CD4-positive, alpha-beta T cell treated with Interleukin-10 for 1 hour (primary cell): ENCODE measurements at places on chromosomes 5 and 9.
A peak's percentile ranks its signal among the peaks of the same experiment; 100 is the strongest.

DNA sequence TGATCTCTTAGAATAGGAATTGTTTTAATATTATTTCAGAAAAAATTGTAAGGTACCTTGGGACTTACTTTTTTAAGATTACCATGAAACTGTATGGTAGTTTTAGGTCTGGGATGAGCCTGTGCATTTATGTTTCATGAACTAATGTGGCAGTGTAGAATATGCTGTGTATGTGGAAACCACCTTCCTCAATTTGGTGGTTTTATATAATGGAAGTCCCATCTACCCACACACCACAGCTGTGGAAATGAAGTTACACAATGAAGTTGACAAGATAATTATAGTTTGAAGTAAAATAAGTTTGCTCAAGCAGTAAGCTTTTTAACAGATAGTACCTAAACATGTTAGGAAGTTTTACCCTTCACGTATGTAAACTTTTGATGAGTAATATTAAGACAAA lies 24.4 kb downstream of the WDR36 start:
- no peak for DNase-seq

DNA sequence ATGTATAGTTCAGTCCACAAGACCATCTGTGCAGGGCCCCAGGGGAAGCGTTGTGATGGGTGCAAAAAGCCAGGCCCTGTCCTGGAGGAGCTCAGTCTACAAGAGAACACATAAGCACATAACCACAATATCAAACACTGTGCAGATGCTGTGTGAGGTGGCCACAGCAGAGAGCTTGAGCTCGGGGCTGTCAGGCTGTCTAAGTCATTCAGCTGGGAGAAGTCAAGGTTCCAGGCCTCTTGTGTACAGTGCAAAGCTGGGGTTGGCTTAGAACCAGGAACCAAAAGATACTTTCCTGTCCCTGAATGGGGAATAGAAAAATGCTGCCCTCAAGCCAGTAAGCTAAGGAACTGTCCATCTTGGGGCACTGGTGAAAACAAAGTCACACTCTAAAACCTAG lies 75.0 kb downstream of the PRDM6 start:
- no peak for DNase-seq

- DNase-seq, result no peak
Observed at GRCh38 chr5:5011151-5011550, 129.0 kb upstream of the ADAMTS16 start.

DNA sequence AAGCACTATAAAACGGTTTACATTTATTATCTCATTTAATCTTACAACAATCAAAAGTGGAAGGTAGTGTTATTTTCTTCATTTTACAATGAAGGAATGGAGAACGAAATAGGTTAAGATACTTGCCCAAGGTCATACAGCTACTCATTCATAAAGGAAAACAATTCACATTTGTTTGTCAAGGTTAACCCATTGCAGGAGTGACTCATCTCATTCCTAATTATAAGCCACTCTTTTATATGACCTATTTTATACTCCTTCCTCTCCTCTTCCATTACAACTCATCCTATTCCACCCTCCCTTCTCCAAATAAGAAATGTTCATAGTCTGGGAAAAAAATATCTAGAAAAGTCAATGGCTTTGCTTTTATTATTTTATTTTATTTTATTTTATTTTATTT lies 29.6 kb downstream of the CRHBP start:
- DNase-seq, result no peak

GRCh38 chr9:124869986-124870560 lies 8.1 kb downstream of the ARPC5L start:
- DNase-seq, result peak; percentile 90

DNA sequence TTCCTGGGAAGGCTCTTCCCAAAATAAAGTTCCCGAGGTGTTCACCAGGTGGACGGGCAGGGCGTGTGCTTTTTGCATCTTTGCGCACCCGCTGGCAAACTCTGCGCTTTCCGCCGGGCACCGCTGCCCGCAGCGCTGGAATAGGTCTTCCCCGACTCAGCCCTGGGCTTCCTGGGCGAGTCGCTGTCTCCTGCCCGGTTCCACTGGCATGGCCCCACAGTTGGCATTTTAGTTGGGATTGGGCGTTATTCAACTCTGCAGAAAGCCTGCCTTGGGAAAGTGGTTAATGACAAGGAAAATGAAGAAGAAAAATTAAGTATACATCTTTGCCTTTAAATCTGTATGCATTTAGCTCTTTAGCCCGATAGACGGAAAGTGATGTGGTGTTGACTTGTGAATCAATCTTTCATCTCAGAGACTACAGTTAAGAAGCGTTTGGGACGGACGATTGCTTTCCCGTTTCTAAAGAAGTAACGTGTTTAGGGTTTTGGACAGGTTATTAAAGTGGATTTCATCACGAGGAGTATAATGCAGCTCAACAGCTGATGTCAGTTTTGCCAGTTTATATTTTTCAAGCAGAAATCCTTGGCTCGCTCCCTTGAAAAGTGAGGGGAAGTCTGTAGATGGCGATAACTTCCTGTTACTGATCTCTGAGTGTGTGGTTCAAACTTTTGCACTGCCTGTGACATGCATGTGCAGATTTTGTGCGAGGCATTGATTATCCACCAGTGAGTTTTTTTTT lies 946 bp downstream of the ADCY2 start:
- no peak for DNase-seq

DNA sequence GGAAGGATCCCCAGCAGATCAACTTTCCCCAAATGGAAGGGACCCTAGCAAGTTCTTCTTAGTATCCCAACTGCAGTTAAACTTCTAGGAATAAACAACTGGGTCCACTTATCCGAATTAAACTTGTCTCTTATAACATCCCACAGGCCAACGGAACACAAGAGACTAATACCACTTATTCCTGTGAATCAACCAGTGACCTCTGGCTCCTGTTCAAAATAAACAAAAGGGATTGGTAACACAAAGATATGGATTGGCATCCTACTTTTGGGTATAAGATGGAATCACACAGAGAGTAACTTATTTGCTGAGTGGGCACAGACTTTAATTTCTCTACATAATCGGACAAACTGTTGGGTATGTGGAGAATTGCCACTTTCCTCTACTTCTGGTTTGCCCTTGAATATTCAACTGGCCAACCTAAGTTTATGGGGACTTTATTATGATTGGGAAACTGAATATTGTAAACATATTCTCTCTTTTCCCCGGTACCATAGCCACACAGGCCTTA lies 12.4 kb upstream of the PAIP1 start:
- DNase-seq, result no peak

DNA sequence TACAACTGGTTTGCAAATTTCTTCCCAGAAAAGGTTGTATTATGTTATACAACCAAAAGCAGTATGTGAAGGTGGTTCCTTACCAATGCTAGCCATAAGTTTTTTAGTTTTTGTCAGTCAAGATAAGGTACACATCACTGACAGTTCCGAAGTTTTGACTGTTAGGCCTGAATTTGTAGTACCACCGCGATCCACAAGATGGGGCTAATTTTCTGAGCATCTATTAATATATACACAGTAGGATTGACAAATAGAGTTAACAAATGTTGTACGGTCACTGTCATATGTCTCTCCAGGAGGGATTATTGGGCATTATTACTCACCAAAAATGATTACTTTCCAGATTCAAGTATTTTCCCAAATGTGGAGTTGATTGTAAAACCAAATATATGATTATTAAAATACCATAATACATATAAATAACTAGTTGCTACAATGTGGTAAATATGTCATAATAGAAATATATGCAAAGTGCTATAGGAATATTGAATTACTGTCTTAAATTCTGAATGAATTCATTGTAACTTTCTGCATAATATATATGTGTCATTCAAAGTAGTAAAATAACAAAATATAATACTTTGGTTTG lies 28.4 kb upstream of the LRRC19 start:
- peak; percentile 42 for DNase-seq

GRCh38 chr9:135588886-135589595 lies 27.5 kb downstream of the PAEP start:
- DNase-seq, result no peak

DNA sequence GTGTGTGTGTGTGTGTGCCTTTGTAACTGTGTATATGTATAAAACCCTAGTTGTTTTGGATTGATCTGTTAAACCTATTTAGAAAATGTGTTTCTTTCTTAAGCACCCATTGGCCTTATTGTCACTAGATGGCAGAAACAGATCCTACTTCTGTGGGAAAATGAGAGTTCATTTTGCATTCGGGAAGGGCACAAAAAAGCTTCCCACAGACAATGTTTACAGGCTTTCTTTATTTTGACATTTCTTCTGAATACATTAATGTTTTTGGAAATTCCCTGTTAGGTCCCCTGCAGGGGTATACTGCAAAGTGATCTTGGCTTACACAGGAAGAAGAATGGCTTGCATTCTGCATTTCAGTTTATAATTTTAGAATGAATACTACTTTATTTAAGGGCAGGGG lies 481.8 kb upstream of the ARRDC3 start:
- DNase-seq, result no peak

DNA sequence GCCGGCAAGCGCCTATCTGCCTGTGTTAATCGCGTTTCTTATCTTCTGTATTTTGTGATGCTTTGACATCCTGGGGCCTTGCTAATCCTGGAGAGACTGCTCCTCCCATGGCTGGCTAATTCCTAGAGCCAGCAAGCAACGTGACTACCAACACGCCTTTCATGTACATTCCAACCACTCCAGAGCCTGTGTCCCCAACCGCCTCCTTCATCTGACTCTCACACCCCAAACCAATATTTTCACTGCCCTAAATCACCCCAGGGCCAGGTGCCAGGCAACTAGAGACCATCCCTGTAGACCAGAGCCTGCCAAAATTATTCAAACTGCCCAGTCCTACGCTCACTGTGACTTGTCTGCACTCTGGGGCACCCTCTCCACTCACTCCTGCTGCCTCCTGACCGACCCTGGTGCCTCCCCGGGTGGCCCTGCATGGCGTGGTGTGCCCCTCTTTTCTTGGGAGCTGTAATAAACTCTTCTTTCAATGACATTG lies 50.5 kb upstream of the COL5A1 start:
- DNase-seq, result no peak
